ENCODE measurements at places on chromosomes 11 and 22. TPM values are rescaled to one million over a fixed set of nuclear protein-coding genes. Genes with fewer than 3 reads are reported as not detected.

The PLET1 gene
- total RNA-seq: not detected

The IFTAP gene
- 17.1 TPM for total RNA-seq

DNA sequence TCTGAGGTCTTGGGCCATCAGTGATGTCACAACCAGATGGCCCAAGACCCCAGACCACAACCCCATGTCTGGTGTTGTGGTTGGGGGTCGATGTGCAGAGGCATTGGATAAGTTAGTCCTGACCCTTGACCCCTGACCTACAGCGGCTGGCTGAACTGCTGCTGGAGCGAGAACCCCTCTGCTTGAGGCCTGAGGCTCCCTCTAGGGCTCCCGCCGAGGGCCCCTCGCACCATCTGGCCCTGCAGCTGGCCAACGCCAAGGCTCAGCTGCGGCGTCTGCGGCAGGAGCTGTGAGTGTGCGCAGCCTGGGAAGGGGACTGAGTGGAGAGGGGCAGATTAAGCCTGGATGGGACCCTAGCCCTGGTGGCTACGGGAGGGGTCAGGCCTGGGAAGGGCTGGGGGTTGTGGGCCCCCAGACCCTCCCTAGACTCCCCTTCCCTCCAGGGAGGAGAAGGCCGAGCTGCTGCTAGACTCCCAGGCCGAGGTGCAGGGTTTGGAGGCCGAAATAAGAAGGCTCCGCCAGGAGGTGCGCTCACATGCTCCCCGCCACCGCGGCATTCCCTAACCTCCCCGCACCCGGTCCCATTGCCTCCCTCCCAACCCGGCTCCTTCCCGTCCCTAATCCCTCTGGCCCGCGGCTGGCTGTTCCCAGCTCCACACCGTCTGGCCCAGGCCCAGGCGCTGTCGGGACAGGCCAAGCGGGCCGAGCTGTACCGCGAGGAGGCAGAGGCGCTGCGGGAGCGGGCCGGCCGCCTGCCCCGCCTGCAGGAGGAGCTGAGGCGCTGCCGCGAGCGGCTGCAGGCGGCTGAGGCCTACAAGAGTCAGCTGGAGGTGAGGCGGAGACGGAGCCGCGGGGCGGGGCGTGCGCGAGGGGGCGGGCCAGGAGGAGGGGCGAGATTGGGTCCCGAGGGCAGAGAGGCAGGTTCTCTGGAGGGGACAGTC lies 2.1 kb downstream of the CCDC88B start:
- peak; percentile 94 for DNase-seq

DNA sequence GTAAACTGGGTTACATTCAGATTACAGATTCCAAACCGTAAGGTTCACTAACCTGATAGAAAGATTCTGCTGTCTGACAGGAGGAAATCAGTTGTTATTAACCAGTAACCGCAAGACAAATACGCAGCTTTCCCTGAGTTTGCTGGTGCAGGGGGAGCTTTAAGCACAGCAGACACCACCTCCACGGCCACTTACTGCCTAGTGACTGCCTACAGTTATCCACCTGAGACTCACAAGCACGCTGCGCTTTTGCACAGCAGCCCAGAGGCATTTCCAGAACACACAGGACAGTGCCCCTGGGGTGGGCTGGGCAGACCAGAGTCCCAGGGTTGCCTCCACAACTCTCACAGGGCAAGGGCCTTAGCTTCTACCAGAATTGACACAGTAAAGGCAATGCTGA lies 90.9 kb downstream of the CTTN start:
- DNase-seq: no peak

The DDTL gene
- total RNA-seq: 1.5 TPM

DNA sequence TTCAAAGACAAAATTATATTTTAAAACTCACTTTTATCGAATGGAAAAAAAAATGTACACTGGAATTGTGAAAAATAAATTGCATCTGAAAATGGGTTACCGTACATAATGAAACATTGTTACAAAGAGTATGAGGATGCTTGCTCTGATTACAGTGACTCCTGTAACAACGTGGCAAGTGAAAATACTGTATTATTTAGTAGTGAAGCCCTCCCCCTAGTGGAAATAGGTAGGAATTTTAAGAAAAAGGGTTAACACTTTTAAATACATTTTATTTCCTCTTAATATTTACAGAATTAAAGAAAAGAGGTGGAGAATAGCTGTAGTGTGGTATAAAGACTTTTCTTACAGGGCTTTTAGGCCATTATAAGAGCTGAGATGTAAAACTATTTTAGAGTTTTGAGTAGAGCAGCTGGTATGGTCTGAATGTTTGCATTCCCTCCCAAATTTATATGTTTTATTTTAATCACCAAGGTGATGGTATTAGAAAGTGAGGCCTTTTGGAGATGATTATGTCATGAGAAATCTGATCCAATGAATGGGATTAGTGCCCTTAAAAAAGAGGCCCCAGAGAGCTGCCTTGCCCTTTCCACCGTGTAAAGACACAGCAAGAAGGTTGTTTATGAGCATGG lies 25.2 kb downstream of the FAM76B start:
- DNase-seq: peak; percentile 77

DNA sequence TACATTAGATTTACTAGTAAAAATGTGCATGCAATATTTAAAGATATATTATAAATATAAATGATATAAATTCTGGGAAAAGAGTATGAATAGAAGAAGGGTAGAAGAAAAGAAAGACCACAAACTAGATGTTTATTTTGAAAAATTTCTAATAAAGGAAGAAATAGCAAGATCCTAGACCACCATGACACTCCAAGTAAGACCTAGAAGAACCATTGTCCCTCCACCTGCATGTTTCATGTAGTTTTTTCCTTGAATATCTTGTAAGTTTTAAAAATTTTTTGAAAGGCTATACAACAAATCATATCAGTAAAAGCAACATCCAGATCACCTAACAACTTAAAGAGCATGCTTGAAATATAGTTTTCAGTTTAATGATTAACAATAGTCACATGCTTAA lies 46.8 kb downstream of the ARHGAP32 start:
- DNase-seq: no peak

The TIMP3 gene
- 1.9 TPM for total RNA-seq

- DNase-seq: no peak
Measured at GRCh38 chr22:16803255-16803917, 21.8 kb downstream of the XKR3 start.

- peak; percentile 98 for DNase-seq
Measured at GRCh38 chr22:31084811-31085492, 3.8 kb downstream of the SMTN start.

The RFPL1 gene
- not detected for total RNA-seq

- no peak for DNase-seq
Measured at GRCh38 chr11:8988329-8989234, 15.2 kb downstream of the NRIP3 start.

- DNase-seq: no peak
Measured at GRCh38 chr11:124090996-124091395, 24.3 kb upstream of the VWA5A start.

GRCh38 chr22:41152902-41153301 lies 52.2 kb upstream of the L3MBTL2 start:
- no peak for DNase-seq

- DNase-seq: no peak
Measured at GRCh38 chr11:104120493-104121137, 43.3 kb downstream of the PDGFD start.

DNA sequence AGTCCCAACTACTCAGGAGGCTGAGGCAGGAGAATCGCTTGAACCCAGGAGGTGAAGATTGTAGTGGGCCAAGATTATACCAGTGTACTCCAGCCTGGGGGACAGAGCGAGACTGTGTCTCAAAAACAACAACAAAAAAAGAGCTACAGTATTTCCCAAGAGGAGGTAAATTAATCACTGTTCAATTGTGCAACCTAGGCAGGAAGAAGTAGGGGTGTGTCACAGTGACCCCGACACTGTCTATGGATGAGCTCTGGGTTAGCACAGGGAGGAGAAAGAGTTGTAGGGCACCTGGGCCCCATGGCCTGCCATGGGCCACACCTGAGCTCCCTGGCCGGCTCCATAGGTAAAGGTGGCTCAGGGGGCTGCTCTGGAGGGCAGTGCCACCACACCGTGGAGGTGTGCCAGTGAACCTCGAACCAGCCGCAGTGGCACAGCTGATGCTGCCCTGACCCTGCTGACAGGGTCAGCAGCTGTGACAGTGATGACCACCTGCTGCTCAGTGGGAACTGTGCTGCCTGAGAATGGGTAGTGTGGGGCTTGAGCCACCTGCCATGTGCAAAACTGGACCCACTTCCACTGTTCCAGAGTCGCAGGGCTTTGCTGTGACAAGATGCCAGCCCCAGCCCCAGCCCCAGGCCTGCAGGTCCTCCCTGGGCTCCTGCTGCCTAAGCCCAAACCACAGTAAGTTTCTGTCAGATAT lies 84.0 kb upstream of the PITPNB start:
- DNase-seq: no peak

- DNase-seq: no peak
Measured at GRCh38 chr11:132253469-132254264, 883.3 kb downstream of the NTM start.

The HIC2 gene
- total RNA-seq: 28.0 TPM

The PHOX2A gene
- total RNA-seq: not detected

DNA sequence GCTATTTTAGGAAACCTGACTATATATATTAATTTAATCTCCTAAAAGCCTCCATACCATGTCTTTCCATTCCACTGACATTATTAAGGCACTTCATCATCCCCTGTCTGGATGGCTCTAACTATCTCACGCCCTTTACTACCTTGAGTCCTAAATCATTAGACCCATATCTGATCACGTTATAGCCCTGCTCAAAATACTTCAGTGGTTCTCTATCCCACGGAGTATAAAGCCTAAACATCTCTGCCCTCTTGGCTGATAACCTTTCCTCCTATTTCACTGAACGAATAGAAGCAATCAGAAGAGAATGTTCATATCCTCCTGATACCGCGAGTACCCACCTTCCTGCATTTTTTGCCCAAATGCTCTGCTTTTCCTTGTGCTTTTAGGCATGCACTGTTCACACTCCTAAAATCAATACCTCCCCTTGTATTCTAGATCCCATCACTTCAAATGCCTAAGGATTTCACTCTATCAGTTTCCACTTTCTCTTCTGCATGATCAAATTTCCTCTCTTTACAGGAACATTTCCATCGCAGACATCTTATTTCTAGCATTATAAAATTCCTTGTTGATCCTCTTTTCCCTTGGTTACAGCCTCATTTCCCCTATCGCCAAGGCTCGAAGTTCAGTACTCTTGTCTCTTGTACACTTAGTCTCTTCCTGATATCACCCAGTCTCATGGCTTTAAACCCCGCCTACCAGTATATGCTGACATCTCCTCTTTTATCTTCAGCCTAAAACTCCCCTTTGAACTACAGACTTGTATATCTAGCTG lies 45.0 kb upstream of the BIRC3 start:
- no peak for DNase-seq

DNA sequence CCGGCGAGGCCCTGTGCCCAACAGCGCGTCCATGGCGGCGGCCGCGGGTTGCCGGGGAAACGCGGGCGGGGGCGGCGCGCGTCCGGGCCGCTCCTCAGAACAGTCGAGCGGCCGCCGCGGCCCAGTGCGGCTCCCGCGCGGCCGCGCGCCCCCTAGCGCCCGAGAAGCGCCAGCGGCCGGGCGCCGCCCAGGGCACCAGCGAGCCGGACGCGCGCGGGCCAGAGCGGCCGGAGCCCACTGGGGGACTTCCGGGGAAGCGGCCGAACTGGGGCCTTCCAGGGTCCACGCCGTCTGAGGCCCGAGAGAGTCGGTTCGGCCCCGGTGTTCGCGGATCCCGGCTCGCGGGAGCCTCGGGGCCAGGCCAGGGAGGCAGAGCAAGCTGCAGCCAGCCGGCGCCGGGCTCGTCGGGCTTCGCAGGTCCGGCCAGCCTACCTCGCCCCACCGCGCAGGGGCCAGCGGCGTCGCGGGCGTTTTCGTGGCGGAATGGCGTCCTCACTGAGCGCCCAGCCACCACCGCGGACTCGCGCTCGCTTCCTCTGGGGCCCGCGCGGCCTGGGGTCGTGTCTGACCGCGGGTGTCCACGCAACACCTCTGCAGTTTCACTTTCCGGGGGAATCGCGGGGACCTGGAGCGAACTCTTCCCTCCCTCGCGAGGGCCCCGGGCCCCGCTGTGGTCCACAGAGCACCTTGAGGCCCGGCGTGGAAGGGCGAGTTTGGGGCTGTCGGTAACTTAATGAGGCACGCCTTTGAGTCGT lies at the start of gene DENND6B:
TSS of gene DENND6B (minus strand) at position 57 of the 755 bp plus-strand sequence. CDS start at position 33, 24 bp downstream.
- peak; percentile 85 for DNase-seq

DNA sequence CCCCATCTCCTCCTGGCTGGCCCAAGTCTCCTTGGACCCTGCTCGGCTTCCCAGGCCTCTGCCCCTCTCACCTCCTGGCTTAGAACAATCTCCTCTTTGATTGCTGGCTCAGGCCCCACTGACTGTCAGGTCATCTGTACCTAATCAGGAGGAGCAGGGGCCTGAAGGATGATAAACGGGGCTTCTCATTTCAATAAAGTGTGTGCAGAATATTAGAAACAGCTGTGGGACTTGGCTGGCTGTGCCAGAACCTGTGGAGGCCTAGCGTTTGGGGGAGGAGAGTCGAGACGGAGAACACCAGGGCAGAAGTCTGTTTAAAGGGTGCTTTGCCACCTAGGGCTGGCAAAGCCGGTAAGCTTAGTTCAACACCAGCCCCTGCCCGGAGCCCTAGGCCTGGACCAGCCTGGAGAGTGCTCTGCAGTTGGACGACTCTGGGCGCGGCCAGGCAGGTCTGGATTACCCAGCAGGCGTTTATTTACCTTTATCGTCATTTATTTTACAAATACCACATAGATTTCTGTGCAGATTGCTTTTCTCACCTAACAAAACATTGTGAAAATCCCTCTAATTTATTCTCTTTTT lies 10.1 kb upstream of the VSIG10L2 start:
- no peak for DNase-seq

- no peak for DNase-seq
Measured at GRCh38 chr22:37551981-37552380, 8.3 kb upstream of the CDC42EP1 start.

DNA sequence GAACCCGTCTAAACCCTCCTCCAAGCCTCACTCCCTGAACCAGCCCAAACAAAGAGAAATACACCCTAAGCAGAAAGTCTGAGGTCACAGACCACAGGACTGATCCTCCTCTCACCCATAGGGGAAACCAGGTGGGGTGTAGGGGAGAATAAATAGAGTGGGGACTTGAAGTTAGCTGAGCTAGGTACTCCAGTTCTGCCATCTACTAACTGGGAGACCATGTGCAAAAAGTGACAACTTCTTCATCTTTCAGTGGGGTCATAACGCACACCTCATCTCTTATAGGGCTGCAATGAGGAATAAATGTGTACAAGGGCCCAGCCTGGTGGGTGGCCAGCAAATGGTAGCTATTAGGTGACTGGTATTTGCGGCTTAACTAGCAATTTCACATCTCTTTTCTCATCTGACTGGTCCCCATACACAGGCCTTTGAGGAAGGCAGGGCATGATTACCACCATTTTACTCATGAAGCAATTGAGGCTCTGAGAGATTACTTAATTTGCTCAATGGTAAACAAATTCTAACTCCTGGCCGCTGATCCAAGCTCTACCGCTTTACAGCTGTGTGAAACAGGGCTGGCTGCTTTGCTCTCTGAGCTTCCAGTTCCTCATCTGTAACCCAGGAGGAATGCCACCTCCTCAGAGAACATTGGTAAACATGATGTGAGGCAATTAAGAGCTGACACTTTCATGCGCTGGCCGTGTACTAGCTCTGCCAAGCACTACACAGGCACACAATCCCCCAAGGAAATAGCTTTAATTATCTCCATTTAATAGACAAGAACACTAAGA lies 16.6 kb downstream of the TBC1D10A start:
- no peak for DNase-seq

The TPBGL gene
- 0.21 TPM for total RNA-seq

The OR52N5 gene
- not detected for total RNA-seq

The NXPE2 gene
- total RNA-seq: 0.12 TPM
